Cortex of kidney (tissue), 1 donor: ENCODE measurements at places on chromosomes 11 and 22.

- DNase-seq: no peak
These were observed 4.5 kb downstream of the IGLL1 start for GRCh38 chr22:23575601-23576000.

- DNase-seq: no peak
These were observed 349.7 kb downstream of the BUD13 start for GRCh38 chr11:116422956-116423600.

DNA sequence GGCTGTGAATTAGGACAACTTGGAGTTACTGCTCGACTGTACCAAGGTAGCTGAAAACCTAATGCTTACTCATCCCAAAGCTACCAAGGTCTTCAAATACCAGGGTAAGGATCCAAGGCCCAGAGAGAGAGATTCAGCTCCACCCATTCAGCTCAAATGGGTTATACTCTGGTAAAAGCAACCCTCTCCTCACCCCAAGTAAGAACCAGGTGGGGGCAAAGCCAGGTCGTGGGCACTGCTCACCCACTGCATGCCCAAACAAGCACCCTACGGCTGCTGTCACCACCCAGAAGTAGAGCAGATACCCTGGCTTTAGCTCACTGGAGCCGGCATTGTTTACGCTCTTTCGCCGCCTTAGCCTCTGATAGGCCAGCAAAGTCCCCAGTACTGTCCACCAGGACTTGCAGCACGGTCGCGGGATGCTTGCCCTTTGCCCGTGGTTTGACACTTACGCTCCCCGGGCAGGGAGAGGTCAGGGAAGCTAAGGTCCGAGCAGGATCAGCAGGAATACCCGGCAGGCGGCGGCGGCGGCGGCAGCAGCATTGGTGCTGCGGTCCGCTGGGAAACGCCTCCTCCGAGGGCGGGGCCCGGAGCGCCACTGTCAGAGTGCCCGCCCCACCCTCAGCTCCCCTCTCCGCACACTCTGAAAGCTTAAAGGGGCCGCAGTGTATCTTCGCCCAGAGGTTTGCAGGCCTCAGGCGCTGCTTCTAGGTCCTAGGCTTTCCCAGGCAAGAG, 19.6 kb downstream of the CKAP5 start:
- no peak for DNase-seq

DNA sequence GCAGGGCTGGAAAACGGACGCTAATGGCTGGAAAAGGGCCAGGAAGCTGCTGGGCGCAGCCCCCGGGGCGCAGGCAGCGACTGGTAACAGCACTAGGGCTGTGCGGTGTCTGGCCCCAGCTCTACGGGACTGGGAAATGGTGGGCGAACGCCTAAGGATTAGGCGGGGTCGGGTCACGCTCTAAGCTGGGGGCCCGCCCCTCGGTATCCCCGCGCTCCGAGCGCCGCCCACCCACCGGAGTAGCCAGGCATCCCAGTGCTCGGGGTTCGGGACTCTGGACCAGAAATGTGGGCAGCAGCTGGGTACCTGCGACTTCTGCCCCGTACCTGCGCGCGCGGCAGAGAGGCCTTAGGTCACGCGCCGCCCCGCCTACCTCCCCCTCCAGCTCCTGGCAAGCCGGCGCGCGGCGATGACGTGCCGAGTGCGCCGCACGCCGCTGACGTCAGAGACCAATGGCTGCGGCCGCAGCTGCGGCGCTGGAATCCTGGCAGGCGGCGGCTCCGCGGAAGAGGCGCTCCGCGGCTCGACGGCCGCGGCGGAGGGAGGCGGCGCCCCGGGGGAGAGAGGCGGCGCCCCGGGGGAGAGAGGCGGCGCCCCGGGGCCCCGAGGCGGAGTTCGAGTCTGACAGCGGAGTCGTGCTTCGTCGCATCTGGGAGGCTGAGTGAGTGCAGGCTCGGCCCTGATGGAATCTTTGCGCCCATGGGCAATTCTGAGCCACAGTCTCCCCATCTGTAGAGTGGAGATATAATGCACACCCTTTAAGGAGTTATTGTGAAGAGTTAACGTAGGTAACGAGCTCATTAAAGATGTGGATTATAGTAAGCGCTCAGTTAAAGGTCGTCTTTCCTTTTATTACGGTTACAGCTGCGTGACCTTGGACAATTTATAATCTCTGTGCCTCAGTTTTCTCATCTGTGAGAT, at the start of the genes HPS4 and SRRD:
Gene HPS4, minus strand, starts transcription at position 345 of the 921 bp plus-strand sequence. CDS start 2,021 bp downstream, outside the sequence.
Gene SRRD, plus strand, starts transcription at position 439 of the 921 bp plus-strand sequence. Its CDS starts 14 bp downstream, at position 453.
- DNase-seq: no peak

DNA sequence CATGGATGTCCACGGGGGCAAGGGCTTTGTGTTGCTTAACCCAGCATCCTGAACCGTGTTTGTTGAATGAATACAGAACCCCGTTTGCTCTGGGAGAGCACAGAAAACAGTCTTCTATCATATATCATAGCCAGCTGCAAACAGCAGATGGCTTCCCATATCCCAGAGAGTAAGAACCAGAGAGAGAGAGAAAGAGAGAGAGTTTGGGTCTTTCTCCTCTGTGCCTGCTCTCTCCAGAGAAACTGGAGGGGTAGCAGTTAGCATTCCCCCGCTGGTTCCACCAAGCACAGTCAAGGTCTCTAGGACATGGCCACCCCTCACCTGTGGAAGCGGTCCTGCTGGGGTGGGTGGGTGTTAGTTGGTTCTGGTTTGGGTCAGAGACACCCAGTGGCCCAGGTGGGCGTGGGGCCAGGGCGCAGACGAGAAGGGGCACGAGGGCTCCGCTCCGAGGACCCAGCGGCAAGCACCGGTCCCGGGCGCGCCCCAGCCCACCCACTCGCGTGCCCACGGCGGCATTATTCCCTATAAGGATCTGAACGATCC, 440 bp upstream of the TIMP3 start:
- DNase-seq: no peak

DNA sequence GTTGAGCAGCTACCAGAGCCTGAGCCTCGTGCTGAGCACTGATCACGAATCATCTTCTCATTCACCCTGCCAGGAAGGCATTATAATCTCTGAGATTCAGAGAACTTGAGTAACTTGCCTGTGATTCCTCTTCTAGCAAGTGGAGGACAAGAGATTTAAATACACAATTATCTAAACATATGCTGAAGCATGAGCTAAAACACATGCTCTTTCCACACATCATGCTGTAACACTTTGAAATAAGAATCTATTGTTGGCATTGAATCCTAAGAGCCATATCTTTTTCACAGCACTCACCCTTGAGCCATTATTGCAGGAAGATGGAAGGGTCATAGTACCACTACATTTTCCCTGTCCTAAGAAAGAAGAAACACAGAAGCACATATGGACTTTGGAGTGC, 722.5 kb upstream of the API5 start:
- DNase-seq: no peak

DNA sequence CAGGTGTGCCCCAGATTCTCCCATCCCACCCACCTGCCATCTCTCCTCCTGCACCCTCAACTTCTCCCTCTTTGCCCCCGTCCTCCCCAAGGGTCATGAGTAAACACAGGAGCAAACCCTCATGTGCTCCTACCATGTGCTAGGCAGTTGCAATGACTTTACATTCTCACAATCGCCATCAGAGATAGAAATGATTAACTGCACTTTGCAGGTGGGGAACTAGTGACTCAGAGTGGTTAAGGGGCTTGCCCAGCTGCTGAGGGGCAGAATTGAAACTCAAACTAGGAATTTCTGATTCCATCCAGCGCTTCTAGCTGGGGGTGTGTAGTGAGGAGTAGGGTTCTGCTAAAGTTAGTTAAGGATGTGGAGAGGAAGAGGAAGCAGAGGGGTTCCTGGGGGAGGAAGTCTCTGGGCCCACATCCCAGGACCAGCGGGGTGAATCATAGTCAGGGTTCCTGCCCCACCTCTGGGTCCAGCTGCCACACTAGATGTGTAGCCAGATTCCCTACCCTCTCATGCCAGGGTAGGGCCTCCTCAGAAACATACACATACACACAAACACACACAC, 16.0 kb upstream of the PRG2 start:
- no peak for DNase-seq

- DNase-seq: no peak
These were observed 433.2 kb downstream of the SOX6 start for GRCh38 chr11:15923183-15923582.

GRCh38 chr11:19374151-19374569, 133.4 kb upstream of the E2F8 start:
- no peak for DNase-seq

- DNase-seq: no peak
These were observed 34.2 kb upstream of the LMO1 start for GRCh38 chr11:8297781-8298440.

- DNase-seq: no peak
These were observed 94.0 kb upstream of the APOA1 start for GRCh38 chr11:116931206-116931953.

GRCh38 chr22:37166675-37167066, 17.0 kb upstream of the IL2RB start:
- DNase-seq: no peak

DNA sequence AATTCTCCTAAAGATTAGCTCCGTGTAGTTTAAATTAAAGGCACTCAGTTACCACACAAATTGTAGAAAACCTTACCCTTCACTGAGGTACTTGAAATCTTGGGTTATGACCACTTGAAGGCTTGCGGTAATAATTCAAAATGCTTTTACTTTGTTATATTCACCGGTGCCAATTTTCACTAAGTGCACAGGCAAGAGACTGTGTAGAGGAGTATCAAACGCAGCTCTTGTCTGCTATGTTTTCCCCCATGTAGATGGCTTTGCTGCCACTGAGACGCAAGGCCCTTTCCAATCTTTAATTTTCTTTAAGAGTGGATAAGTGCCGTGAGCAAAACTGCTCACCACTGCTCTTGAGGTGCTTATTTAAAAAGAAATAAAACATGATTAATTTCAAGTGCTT, 155.8 kb downstream of the CADM1 start:
- DNase-seq: no peak

GRCh38 chr11:129593098-129593497, 217.4 kb downstream of the BARX2 start:
- no peak for DNase-seq

DNA sequence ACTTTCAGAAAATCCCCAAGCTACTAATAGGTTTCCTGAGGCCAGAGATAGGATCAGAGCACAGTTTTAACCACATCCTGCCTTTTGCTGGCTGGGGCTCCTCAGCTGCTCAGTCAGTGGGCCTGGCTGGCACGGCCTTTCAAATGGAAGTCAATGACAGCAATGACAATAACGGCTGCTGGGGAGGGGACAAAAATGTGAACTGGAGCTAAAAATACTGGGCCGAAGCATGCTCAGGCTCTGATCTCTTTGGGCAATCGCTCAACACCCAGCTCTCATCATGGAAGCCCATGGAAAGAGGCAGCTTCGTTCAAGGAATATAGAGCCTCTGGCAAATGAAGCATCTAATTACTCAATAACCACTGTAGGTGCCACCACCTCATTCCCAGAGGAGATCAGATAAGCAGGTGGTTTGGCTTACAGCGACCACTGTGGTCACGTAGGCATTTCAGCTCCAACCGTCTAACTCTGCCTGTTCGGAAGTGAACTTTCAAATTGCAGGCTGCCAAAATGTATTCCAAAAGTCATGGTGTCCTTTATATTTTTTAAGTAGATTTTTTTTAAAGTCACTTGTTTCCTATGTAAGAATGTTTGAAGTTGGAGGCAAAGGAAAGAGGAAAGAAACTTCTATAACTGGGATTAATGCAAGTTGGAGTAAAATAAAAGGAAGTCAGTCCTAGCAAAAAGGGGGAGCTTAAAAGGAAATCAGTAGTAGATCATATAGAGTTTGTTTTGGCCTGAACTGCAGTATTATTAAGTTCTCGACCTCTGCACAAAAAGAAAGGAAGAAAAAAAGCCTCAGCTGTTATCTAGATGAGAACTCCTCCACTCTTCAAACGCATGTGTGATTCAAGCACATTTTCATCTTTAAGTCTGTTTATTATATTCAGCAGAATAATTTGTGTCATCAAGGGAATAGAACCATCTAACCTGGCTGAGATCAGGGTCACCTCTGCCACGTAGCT, 14.1 kb downstream of the WT1 start:
- no peak for DNase-seq

DNA sequence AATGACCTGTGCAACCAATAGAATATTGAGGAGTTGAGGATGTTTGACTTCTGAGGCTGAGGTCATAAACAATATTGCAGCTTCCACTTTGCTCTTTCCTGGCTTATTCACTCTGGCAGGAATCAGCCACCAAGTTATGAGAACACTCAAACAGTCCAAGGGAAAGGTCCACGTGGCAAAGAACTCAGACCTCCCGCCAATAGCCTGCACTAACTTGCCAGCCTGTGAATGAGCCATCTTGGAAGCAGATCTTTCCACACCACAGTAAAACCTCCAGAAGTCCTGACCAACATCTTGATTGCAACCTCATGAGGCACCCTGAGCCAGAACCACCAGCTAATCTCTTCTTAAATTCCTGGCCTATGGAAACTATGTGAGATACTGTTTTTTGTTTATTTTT, 22.7 kb upstream of the PICALM start:
- DNase-seq: no peak

GRCh38 chr11:27248576-27249509, 114.2 kb downstream of the CCDC34 start:
- no peak for DNase-seq

DNA sequence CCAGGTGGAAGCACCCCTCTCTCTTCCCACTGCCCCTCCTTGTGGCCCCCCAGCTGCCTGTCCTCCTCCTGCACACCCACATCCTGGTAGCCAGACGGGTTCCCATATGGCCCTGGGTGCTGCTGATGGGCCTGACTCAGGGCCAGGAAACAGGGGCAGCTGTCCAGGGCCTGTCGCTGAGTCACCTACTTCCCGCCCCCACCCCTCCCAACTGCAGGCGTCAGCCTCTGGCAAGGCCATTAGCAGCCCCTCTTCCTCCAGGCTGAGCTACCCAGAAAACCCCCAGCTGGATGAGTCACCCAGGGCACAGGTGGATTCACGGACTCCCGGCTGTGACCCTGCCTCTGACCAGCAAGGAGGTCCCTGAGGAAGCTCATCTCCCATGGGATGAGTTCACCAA, 6.9 kb upstream of the GAL start:
- no peak for DNase-seq

GRCh38 chr22:39343259-39344045, 6.3 kb upstream of the SYNGR1 start:
- no peak for DNase-seq
